Activated CD4-positive, alpha-beta T cell treated with anti-CD3 and anti-CD28 coated beads, Interleukin-10, Interleukin-2, amounts not matched to agents 100 ng/mL and 50 ng/mL, durations not matched to agents 16 hours and 8 hours (primary cell): ENCODE measurements at places on chromosomes 7 and 10.

DNA sequence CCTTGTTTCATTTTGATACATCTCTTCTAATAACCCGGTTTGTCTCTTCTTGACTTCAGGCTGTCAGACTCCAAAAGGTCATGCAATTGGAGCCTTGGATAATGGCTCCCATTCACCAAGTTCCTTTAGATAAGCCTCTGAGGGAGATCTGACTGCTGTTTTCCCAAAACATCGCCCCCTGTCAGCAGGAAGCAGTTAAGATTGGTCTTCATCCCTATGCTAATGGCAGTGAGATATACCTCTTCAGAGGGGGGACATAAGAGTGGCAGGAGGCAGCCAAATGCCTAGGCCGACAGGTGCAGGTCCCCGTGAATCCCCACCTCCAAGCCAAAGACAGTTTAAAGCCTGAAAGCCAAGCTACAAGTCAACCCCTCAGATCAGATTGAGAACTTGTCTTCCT is 144.6 kb downstream of the WDR11 start:
- DNase-seq, result no peak

DNA sequence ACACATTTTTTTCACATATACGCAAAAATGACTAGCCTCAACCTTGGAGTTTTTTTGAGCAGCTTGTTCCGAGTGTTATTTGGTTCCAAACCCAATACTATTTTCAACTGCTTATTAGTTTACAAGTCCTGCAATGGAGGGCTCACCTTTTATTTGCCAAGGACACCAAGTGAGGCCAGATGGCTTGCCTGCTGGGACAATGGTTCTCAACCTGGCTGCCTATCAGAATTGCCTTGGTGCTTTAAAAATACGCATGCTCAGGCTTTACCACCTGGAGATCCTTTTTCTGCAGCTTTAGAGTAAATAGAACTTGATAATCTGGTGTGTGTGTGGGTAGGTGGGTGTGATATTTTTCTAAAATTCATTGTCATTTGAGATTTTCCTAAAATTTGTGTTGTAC is 276.8 kb downstream of the MTERF1 start:
- DNase-seq, result no peak

- DNase-seq, result no peak
Measured at GRCh38 chr10:88121361-88121760, 257.9 kb downstream of the PTEN start.

- DNase-seq, result peak; percentile 68
Measured at GRCh38 chr10:108783897-108784296, 1139.4 kb downstream of the XPNPEP1 start.

DNA sequence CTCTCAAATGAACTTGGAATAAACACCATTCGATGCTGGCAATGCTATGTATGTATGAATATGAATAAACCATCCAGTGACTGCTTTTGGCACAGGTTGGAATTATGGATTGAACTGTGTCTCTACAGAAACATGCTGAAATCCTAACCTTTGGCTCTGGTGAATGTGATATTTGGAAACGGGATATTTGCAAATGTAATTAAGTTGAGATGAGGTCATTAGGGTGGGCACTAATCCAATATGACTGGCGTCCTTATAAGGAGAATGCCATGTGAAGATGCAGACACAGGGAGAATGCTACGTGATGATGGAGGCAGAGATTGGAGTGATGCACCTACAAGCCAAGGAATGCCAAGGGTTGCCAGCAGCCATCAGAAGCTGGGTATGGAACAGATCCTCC is 3.4 kb upstream of the ACTR3B start:
- no peak for DNase-seq

GRCh38 chr10:126124046-126124445 is 227.7 kb downstream of the FANK1 start:
- no peak for DNase-seq
